ENCODE measurements at places on chromosomes 3 and 15.

DNA sequence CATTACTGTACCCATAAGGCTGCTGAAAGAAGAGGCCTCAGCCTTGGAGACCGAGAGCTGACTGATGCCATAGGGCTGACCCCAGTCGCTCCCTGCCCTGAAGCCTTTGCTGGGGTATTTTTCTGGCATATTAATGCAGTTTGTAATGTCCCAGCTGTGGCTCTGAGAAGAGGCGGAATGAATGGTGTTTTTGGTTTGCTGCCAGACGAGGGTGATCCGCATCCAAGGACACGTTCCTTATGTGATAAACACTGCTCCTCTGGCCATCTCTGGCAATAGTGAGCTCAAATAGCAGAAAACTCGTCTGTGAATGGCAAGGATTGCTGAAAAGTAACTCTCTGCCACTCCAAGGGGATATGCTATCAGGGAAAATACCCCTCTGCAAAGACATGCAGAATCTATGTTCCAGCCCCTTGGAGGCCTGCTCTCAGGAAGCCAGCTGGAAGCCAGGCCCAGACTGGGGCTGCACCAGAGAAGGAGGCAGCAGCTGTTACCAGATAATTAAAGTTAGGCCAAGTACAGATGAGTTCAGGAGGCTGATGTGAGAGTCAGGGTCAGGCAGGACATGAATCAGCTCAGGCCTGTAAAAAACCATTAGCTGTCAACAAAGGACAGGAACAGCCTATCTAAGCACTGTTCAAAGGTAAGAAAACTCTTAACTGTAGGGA, 28.9 kb upstream of the KLHL6 start:
- H3K4me1 ChIP-seq, result peaks cover 7% of the 10 kb centered on the region
- no peaks in the 10 kb centered on the region for H3K36me3 ChIP-seq
- no peaks in the 10 kb centered on the region for H3K27me3 ChIP-seq

DNA sequence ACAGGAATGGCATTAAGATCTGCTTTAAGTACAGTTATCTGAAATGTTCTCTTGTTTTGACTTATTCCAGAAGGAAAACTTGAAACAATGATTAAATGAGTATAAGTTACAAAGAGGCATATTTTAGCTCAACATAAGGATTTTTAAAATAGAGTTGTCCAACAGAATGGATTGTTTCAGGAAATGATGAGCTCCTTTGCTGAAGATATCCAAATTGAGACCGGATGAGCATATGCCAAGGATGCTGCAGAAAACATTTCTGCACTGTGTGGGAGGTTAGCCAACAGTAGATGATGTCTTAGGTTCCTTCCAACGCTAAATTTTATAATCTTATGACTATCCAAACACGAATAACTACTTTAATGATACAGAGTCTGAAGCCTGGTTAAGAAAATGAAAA, 226.5 kb upstream of the NANOGP8 start:
- H3K27ac ChIP-seq, result no peak overlapping the region
- H3K4me1 ChIP-seq, result no peaks in the 10 kb centered on the region
- H3K4me3 ChIP-seq, result no peak overlapping the region
- no peaks in the 10 kb centered on the region for H3K36me3 ChIP-seq
- H3K27me3 ChIP-seq, result no peaks in the 10 kb centered on the region

- no peak for DNase-seq
- H3K4me1 ChIP-seq, result no peaks in the 10 kb centered on the region
- no peaks in the 10 kb centered on the region for H3K27me3 ChIP-seq
- no peaks in the 10 kb centered on the region for H3K36me3 ChIP-seq
- no peak overlapping the region for H3K27ac ChIP-seq
Measured at GRCh38 chr3:28042707-28043106, 198.7 kb upstream of the CMC1 start.

DNA sequence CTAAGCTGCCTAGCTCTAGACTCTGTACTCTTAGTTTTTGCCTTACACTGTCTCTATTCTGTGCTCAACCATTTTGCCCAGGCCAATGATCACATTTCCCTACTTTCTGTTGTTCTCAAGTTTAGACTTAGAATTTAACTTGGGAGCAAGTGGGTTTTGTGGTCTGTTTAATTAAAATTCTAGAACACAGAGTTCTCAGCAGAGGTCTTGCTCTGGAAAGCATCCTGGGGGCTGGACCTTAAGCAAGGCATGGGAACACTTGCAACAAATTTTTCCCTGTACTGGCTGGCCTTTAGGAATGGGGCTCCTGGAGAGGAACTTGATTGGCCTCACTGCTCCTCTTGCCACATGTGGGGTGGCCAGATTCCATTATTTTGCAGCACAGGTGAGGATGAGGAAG, 236.3 kb upstream of the LRTM1 start:
- no peaks in the 10 kb centered on the region for H3K4me1 ChIP-seq
- H3K27ac ChIP-seq, result no peak overlapping the region
- no peak for DNase-seq
- no peaks in the 10 kb centered on the region for H3K36me3 ChIP-seq

DNA sequence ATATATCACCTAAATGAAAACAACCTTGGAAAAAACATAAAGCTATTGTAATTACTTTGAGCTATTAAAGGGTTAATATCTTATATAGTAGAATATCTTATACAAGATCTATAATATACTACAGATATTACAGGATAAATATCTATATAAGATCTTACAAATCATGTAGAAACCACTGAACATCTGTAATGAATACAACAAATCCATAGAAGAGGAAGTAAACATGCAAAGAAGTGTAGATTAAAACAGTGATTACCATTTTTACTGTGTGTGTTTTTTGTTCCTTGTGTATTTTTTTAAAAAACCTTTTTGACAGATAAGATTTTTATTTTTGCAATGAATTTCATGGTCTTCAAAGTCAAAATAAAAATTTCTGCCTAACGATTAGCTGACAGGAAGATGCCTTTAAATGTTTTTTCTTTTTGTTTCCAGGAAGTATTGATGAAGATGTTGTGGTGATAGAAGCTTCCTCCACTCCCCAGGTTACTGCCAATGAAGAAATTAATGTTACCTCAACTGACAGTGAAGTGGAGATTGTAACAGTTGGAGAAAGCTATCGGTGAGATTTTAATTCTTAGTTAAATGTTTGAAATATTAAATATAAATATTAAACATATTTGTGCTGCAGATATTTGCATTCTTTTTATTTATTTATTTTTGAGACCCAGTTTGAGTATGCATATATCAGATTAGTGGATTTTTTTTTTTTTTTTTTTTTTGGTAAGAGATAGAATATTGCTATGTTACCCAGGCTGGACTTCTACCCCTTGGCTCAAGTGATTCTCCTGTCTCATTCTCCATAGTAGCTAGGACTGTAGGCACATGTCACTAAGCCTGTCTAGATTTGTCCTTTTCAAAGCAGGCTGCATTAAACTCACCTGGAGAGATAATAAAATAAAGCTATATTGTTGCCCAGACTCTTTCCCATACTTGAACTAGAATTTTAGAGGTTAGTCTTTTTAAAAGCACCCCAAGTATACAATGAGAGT, 52.8 kb upstream of the CCNB2 start:
- H3K4me1 ChIP-seq, result no peaks in the 10 kb centered on the region
- no peak overlapping the region for H3K27ac ChIP-seq
- no peak overlapping the region for H3K4me3 ChIP-seq
- no peak for DNase-seq
- no peaks in the 10 kb centered on the region for H3K27me3 ChIP-seq
- H3K36me3 ChIP-seq, result no peaks in the 10 kb centered on the region

- no peaks in the 10 kb centered on the region for H3K27me3 ChIP-seq
- H3K27ac ChIP-seq, result no peak overlapping the region
- no peaks in the 10 kb centered on the region for H3K4me1 ChIP-seq
Measured at GRCh38 chr3:47337656-47338055, 43.2 kb upstream of the PTPN23 start.

GRCh38 chr3:51916418-51916817, 13.3 kb upstream of the IQCF1 start:
- no peaks in the 10 kb centered on the region for H3K36me3 ChIP-seq
- H3K27me3 ChIP-seq, result no peaks in the 10 kb centered on the region
- DNase-seq, result no peak

DNA sequence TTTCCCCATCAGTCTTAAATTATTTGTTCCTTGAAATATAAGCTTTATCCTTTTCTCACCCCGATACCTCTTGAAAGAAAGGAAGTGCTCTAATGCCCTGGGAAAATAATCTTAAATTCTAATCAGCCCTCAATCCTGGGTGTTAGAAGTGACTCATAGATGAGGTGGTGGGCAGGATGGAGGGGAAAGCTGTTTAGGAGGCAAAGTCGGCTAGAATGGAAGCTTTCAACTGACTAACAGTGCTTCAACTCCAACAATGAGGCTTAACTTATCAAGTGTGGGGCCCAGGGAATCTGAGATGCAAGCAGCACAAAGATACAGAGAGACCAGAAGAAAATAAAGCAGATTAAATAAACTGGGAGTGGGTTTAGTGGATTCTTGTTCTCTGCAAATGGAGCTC, 175.8 kb downstream of the EPHB1 start:
- H3K4me3 ChIP-seq, result no peak overlapping the region
- H3K27me3 ChIP-seq, result no peaks in the 10 kb centered on the region
- H3K4me1 ChIP-seq, result no peaks in the 10 kb centered on the region
- H3K36me3 ChIP-seq, result no peaks in the 10 kb centered on the region

- H3K27me3 ChIP-seq, result no peaks in the 10 kb centered on the region
- H3K36me3 ChIP-seq, result no peaks in the 10 kb centered on the region
- H3K27ac ChIP-seq, result peak overlapping the region; percentile 44
- H3K4me3 ChIP-seq, result peak overlapping the region; percentile 5
- peaks cover 15% of the 10 kb centered on the region for H3K4me1 ChIP-seq
Measured at GRCh38 chr15:56244811-56245576, 1.3 kb upstream of the RFX7 start.

DNA sequence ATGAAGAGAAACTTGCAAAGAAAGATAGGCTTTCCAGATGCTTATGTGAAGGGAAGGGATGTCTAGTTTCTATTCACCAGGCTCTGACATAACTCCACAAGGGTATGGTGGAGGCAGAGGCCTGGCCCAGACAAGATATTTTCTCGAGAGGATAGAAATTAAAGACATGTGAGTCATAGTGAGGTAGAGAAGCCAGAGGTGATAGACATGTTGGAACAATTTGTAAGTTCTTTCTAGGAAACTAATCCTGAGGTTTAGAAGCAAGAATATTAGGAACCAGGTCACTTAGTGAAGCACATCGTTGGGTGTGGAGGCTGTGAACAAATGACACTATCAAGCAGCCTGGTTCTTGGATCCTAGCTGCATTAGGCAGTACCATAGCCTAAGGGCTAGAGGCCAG, 176.9 kb downstream of the BBX start:
- H3K36me3 ChIP-seq, result no peaks in the 10 kb centered on the region
- DNase-seq, result no peak
- H3K4me1 ChIP-seq, result no peaks in the 10 kb centered on the region
- no peak overlapping the region for H3K4me3 ChIP-seq
- H3K27me3 ChIP-seq, result no peaks in the 10 kb centered on the region

DNA sequence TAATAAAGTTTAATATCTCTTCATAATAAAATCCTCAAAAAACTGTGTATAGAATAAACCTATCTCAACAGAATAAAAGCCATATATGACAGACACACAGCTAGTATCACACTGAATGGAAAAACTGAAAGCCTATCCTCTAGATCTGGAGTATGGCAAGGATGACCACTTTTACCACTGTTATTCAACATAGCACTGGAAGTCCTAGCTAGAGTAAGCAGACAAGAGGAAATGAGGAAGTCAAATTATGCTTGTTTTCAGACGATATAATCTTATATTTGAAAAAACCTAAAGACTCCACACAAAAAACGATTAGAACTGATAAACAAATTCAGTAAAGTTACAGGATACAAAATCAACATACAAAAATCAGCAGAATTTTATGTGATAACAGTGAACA, 57.4 kb upstream of the DIPK2A start:
- H3K27ac ChIP-seq, result no peak overlapping the region
- no peak for DNase-seq
- H3K4me3 ChIP-seq, result no peak overlapping the region
- no peaks in the 10 kb centered on the region for H3K4me1 ChIP-seq

DNA sequence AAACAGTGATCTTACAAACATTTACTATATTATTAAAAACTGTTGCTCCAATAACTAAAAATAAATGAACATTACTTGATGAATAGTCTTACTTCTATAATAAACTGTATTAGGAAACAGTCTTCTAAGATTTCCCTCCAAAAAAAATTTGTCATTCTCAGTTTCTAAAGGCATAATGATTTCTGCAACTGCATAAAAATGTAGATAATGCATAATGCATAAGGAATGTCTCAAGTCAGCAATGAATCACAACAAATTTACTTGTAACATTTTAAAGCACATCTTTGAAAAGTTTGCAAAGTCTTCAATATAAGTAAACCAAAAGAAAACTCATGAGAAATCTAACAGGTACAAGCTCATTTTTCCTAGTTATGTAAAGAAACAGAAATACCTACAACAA, 113.5 kb downstream of the VPS13C start:
- H3K27me3 ChIP-seq, result no peaks in the 10 kb centered on the region
- no peak for DNase-seq
- H3K4me1 ChIP-seq, result no peaks in the 10 kb centered on the region
- H3K27ac ChIP-seq, result no peak overlapping the region
